Right atrium auricular region (tissue), 2 donors: ENCODE measurements at places on chromosomes 5 and 9. TPM values are rescaled to one million over a fixed set of nuclear protein-coding genes. Genes with fewer than 3 reads are reported as not detected.

GRCh38 chr9:88651682-88652633 lies 117.0 kb downstream of the NXNL2 start:
- H3K27ac ChIP-seq = peak overlapping the region; percentile 52
- no peaks in the 10 kb centered on the region for H3K27me3 ChIP-seq
- H3K36me3 ChIP-seq = no peaks in the 10 kb centered on the region
- H3K4me3 ChIP-seq = no peak overlapping the region
- H3K4me1 ChIP-seq = no peaks in the 10 kb centered on the region
- DNase-seq = peak; percentile 95

GRCh38 chr5:145936401-145937131 lies at the start of gene SH3RF2:
SH3RF2 (plus strand) TSS chr5:145936578; CDS start chr5:145937929, 1,351 bp downstream.
- no peak for DNase-seq
- peak within 1 kb of the TSS; percentile 61 for H3K4me3 ChIP-seq
- H3K27me3 ChIP-seq = no peaks in the 10 kb centered on the region
- H3K36me3 ChIP-seq = no peaks in the 10 kb centered on the region

- no peak overlapping the region for H3K4me3 ChIP-seq
- DNase-seq = no peak
- no peaks in the 10 kb centered on the region for H3K27me3 ChIP-seq
Observed at GRCh38 chr9:33180526-33181184, 13.5 kb upstream of the B4GALT1 start.

LECT2 gene
- total RNA-seq = not detected

DNA sequence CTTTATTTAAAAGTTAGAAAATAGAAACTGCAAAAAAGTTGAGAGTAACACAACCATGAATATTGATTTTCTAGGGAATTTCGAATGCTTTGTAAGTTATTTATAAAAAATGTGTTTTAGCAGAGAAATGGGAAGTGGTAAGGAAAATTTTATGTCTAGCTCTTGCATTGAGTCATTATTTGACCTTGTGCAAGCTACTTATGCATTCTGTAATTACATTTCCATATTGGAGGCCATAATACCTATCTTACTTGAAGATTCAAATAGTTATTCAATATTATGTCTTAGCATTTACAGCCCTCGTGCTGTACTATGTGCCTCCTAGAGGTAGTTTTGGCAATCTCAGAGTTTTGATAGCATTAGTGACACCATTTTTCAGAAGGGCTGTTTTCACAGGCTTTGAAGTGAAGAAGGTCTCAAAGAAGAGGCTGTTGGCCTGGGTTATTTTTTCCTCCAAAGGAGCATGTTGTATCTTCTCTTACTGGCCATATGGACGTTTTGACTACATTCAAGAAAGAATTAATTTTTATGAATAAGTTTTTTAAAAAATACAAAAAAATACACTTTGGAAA lies 7.4 kb upstream of the DAP start:
- no peak overlapping the region for H3K27ac ChIP-seq
- no peaks in the 10 kb centered on the region for H3K36me3 ChIP-seq
- no peak for DNase-seq
- H3K27me3 ChIP-seq = no peaks in the 10 kb centered on the region
